ENCODE measurements at places on chromosomes 4 and X.

DNA sequence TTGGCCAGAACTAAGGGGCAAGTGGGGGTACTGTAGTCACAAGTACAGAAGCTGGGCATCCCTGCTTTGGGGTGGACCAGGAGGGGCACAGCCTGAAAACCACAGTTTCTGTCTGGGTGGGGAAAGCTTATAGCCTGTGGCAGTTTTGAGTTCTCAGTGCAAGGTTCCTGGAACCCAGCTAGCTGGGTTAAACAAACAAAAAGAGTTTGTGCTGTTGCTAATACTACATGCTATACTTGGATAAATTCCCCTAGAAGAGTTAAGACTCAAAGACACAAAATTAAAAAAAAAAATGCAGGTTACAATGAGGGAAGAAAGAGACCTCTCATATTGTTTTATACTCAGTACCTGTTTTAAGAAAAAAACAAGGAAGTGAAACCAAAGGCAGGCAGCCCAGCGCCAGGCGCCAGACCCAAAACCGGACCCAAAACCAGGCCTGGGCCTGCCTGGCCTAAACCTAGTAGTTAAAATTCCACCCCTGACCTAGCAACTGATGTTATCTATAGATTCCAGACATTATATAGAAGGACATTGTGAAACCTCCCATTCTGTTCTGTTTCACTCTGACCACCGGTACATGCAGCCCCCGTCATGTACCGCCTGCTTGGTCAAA, 50.8 kb downstream of the SLC2A9 start:
- no peak for DNase-seq

- DNase-seq, result no peak
Observed at GRCh38 chrX:15345976-15346375, 10.7 kb upstream of the PIGA start.

GRCh38 chr4:149296503-149296902, 519.1 kb downstream of the IQCM start:
- DNase-seq, result no peak

DNA sequence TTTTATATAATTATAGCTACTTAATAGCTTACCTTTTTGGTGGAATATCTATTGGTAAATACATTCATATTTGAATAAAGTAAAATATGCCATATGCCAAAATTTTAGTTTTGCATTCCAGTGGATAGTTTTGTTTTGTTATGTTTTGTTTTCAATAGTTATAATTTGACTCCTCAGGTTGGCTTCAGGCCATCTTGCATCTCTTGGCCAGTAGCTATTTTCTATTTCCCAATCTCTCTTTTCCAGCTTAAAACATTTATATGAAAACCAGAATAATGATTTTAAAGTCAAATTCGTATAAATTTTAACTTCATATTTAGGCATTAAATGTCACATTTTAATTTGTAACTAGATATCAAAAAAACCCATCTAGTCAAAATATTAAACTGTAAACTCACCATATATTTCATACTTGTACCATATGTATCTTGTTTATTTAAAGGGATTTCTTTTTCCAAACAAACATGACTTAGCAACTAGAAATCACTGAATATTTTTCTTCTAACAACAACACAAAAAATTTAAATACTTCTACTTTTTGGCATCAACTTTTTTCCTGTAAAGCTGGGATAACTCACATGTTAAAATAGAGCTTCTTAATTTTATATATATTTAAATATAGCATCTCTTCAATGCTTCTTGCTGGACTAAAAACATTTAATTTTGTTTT, 1209.6 kb downstream of the PCDH7 start:
- DNase-seq, result no peak

GRCh38 chr4:172573899-172574298, 594.7 kb upstream of the GALNT7 start:
- peak; percentile 26 for DNase-seq

DNA sequence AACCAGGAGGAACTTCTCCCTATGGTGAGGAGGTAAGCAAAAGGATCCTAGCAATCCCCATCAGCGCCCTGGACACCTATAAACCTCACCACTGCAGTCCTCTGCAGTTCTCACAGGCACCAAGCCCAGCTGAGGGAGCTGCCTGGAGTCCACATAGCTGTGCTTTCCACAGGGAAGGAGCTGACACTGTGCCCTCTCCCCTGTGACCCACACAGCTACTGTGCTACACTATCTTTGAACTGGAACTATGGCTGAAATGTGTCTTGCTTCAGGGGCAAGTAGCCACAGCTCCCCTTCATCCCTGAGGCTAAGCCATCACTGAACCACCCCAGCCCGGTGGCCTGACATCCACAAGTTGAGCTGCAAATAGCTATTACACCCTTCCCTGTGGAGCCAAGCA, 208.5 kb upstream of the RPL34 start:
- no peak for DNase-seq

DNA sequence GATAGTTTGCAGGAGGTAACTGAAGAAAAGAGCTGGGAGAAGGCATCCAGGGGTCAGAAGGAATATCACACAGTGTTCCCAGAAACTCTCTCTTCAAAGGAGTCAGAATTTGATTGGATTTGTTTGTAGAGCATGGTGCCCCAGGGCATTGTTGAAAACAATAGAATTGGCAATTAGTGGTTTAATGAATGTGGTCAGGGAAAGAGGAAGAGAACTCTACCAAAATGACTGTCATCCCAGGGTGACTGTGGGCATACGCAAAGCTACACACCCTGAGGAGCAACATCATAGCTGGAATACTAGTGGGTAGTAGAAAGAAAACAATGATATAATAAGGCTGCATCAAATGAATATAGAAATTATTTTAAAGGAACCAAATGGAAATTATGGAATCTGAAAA, 21.5 kb downstream of the TNIP2 start:
- peak; percentile 48 for DNase-seq

- no peak for DNase-seq
Observed at GRCh38 chr4:163217505-163217904, 50.8 kb upstream of the NAF1 start.

DNA sequence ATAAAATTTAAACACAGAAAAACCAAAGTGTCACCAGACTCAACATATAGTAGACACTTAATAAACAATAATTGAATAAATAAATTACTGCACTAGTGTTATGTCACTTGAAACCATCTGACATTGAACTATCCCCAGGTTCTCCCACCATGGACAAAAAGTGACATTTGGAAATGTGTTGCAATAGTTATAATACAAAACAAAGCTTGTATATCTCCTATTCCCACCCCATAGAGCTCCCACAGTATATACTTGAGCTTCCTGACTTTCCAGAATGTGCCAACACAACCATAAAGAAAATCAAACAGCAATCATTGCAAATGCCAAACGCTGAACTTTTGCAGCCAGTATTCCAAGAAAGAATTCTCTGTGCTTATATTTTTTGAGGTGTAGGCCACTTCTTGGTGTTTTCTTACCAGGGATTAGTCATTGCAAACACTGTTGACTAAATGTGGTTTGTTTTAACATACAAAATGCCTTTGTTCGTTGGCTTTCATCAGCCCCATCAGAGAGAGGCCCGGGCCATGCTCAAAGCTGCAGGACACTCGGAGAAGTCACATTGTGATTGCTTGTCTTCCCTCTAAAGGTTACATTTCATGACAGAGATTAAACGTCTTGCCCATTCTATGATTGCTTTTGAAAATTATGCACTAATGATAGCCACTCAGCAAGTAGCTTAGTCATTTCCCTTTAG, 33.8 kb downstream of the PPARGC1A start:
- no peak for DNase-seq

- DNase-seq, result peak; percentile 6
Observed at GRCh38 chrX:111519215-111519614, 7.8 kb downstream of the SERTM2 start.

DNA sequence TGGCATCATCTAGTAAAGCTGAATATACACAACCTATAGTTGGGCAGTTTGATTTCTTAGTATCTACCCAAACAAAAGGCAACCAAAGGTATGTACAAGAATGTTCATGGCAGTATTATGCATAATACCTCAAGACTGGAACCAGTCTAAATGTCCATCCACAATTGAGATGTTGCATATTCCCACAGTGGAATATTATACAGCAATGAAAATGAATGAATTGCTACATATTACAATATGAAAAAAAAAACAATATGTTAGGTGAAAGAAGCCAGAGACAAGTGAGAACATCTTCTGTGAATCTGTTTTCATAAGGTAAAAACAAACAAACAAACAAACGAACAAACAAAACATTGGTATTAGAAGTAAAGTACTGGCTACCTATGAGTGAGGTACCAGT, 11.6 kb upstream of the RAB28 start:
- no peak for DNase-seq

GRCh38 chr4:2799971-2800690, 7.2 kb downstream of the SH3BP2 start:
- no peak for DNase-seq

DNA sequence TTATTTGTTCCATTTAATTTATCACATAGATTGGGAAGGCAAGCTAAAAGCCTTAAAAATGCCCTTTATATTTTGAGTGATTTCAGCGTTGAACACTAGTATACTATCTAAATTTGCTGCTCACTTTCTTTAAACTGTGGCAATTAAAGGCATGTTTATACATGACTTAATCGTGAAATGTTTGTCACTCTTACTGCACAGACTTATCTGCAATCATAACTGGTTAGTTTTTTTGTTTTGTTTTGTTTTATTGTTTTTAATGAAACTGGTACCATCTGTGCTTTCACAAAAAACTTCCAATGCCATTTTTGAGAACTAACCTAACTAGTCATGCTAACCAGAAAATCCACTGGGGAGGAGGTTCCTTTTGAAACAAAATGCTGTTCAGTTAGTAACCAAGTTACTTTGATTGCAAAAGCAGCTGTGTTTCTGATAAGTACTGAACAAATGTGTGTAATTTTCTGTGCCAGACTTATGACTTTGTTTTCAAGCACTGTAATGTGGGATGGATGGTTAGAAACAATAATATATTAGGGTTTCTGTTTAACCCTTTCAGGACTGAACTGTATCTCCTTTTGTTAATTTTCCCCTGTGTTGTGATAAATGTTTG, 56.1 kb downstream of the CCKAR start:
- no peak for DNase-seq

- DNase-seq, result no peak
Observed at GRCh38 chr4:54657185-54657550, 589 bp upstream of the KIT start.

DNA sequence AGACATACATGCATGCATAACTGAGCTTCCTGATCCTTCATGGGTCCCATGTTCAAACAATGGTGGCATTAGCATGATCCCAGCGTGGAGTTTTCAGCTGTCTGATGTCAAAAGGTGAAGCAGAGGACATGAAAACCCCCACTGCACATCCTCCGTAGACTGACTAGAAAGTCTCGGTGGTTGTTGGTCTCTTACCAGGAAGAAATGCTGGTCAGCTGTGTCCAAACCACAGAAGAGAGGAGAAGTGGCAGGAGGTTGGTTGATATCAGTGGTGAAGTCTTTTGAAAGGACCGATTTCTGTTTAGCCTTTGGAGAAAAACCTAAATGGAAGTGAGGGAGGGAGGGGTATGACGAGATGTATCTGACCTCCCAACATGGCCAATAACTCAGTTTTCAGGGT, 201.9 kb downstream of the SPATA18 start:
- no peak for DNase-seq

DNA sequence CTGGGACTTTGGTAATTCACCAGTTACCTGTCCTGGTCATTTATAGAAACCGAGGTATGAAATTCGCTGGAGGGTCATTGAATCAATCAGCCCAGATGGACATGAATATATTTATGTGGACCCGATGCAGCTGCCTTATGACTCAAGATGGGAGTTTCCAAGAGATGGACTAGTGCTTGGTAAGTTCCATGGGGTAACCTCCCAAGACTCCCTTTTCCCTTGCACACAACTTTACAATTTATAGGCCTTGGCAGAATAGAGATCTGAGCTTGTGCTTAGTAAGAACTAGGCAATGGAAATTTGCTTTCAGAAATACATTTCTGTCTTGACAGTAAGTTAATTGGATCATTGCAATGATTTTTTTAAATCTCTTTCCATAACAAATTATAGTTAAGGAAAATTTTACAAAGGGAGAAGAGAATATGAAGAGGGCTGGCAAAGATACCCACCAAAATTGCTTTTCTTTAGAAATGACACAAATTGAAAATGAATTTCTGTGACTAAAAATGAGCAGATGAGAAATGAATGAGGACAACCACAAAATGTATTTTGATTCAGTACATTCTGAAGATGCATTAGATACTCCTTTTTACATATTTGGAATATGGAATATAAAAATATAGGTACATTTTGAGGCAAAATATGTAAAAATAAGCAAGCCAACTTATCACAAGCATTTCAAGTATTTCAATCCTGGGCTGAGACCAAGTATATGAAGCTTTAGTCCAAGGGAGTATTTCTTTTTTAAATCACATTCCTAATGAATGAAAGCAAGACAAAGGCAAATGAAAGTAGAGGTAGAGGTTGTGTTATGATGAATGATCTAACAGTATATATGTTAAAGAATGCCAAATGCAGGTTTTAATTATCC, 45.9 kb downstream of the PDGFRA start:
- DNase-seq, result no peak

DNA sequence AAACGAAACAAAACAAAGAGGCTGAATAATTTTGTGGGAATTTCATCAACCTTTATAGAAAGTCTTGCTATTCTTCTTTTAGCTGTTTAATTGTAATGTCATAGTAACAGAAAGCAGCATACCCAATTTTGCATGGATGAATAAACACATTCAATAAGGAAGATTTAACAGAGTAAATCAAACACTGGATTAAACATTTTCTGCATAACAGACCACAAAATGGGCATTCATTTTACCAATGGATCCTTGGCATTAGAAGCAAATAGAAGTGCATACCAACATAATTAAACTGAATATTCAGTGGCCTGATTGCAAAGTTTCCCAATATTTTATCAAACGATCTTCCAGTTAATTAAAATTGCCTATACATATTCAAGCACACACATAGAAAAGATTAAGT, 4.4 kb upstream of the CHM start:
- DNase-seq, result no peak

DNA sequence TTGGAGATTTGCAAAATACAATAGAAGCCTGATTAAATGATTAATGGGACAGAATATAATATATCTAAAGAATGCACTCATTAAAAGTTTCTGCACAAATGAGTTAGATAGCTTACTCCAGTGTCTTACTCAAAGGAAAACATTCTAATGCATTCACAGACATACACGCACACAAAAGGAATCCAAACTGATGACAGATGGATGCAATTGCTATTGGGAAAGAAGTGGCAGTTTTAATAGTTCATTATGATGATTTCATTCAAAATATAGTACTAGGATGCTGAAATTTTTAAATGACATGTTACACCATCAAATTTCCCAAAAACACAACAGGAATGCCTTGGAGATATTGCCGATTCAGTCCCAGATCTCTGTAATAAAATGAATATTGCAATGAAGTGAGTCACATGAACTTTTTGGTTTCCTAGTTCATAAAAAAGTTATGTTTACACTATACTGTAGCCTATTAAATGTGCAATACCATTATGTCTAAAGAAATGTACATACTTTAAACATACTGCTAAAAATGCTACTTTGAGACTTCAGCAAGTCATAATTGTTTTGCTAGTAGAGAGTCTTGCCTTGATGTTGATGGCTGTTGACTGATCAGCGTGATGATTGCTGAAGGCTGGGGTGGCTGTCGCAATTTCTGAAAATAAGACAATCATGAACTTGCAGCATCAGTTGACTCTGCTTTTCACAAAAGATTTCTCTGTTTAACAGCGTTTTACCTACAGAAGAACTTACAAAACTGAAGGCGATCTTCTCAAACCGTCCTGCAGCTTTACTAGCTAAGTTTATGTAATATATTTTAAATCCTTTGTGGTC, 45.6 kb downstream of the BBS12 start:
- DNase-seq, result no peak
